Large intestine (tissue), 12 donors: ENCODE measurements at places on chromosomes 3 and 15.
A peak's percentile ranks its signal among the peaks of the same experiment; 100 is the strongest.

DNA sequence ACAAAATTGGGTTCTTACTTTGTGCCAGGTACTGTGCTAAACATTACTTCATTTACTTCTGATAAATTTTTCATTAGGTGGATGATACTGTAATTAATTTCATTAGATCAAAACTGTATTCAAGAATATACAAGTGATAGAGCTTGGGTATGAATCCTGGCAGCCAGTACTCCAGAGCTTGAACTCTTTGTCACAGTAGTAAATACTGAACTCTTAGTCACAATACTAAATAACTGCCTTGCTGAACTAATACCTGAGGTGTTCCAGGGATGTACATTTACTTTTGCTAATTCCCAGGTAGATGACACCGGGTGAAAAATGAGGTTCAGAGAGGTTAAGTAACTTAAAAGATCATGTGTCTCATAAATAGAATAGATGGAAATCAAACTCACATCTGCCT lies 20.3 kb downstream of the FXR1 start:
- no peak for DNase-seq

DNA sequence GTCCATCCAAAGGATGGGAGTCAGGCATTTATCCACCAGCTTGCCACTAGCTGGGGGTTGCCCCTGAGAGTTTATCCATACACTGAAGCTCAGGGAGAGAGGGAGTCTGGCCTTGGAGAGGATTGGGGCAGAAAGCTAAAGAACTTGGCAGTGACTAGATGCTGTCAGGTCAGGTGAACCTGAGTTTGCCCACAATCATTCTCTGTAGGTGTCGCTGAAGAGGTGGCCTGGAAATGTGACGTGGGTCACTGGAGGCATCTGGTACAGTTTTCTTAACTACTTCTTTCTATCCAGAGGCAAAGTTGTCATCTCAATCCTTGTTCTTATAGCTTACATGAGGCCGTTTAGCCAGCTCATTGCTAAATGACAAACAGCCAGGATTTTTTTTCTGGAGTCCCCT lies 298.0 kb upstream of the CTNNB1 start:
- DNase-seq = no peak

- no peak for DNase-seq
Measured at GRCh38 chr3:86929046-86929445, 61.9 kb downstream of the VGLL3 start.

DNA sequence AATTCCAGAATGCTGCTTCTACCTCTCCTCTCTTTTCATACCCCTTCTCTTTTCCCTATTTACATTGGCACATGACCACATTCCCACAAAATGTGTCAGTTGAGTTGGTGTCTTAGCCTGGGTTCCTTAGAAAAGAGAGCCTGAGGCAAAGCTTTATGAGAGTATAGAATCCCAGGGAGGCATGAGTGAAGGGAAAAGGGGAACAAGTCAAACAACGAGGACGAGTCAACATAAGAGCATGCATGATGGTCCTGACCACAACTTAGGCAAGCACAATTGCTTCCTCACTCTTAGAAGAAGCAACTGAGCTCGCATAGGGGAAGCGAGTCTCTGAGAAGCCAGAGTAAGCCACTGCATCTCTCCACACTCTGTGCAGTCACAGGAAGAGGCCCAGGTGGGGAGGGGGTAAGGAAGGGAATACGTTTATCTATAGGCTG lies 15.4 kb upstream of the ZNF774 start:
- DNase-seq = no peak

- DNase-seq = no peak
Measured at GRCh38 chr3:146133441-146133840, 27.5 kb downstream of the PLOD2 start.

DNA sequence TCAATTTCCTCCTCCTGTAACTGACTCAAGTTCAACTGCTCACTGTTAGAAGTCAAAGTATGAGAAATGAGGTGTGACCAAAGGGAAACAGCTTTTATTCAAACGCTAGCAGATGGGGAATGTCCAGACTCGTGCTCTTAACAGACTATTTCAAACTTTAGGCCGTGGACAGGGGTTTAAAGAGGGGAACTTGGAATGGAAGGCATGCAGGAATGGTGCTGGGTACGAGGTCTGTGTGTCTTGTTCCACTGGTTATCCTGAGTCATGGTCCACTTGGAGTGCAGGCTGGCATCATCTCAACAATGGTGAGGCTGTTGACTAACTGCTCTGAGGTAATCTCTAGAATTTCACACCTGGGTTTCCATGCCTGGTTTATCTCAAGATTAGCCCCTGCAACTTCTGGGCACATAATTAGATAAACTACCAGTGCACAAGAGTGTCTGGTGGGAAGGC lies 22.9 kb upstream of the DNAAF4 start:
- DNase-seq = no peak

- no peak for DNase-seq
Measured at GRCh38 chr15:64686130-64686735, 89.2 kb downstream of the RBPMS2 start.

DNA sequence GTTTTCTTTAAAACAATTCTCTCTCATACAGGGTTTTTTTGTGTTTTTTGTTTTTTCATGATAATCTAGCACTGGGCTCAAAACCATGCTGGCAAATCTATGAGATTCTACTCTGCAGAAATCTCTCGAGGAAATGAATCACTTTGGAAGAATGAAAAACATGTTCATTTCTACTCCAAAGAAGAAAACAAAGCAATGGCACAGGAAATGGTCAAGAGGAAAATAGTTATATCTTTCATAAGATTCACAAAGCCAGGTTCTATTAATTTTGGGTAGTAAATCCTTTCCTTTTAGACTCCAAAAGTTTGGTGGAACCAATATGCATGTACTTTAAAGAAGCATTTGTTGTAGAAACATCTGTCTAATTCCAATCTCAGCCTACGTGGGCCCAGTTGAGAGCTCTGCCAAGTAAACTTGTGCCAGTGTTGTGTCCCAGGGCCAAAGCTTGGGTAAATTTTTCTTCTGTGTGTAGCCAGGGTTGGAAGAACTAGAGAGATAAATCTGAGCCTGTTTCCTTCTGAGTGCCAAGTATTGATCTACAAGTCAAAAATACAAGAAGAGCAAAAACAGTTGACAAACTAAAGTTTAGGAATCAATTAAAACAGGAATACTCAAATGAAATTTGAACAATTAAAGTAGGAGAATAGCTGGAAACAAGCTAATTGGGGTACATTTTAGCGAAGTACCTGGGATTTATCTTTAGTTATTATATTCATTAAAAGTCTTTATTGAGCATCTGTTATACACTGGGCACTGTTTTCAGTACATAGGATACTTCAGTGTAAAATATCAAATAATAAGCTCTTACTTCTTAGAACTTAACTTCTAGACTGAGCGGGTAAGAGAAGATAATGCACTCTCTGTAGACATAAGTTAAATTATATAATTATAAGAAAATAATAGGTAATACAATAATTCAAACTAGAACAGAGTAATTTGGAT lies 657.5 kb upstream of the NECTIN3 start:
- no peak for DNase-seq

- no peak for DNase-seq
Measured at GRCh38 chr3:89250742-89251141, 143.3 kb downstream of the EPHA3 start.

- no peak for DNase-seq
Measured at GRCh38 chr3:89252860-89253259, 145.4 kb downstream of the EPHA3 start.

GRCh38 chr15:80568298-80568697 lies 126.8 kb upstream of the ABHD17C start:
- no peak for DNase-seq

DNA sequence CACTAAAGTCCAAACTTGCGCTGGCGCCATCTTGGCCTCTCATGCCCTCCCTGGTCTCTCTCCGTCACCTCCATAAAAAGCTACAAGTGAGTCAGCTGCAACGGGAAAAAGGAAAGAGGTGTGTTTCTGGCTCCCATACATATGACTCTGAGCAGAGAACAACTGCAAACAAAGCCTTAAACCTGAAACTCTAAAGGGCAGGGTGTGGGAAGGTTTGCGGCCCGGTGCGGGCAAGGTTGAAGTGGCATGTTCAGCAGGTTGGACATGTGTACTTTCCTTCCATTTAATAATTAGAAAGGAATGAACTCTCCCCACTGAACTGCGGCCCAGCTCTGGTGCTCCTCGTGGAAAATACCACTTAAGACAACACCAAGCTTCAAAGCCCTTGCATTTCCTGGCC lies 59.0 kb upstream of the PPARG start:
- peak; percentile 65 for DNase-seq

DNA sequence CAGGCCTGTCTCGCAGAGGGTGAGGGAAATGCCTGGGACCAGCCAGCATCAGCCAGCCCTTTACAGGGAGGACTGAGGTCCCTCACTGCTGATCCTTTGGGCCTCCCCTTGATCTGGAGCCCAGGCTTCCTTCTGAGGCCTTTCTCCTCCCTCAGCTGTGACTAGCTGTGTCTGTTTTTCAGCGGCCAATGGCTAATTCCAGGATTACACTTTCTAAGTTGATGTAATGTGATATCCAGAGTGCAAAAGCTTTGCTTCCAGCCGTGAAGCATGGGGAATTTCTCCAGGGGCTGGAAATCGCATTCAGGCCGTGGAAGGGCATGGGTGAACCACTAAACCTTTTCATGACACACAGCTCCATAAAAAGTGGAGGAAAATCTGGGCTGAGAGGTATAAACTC lies 157.6 kb downstream of the SHQ1 start:
- DNase-seq = no peak

DNA sequence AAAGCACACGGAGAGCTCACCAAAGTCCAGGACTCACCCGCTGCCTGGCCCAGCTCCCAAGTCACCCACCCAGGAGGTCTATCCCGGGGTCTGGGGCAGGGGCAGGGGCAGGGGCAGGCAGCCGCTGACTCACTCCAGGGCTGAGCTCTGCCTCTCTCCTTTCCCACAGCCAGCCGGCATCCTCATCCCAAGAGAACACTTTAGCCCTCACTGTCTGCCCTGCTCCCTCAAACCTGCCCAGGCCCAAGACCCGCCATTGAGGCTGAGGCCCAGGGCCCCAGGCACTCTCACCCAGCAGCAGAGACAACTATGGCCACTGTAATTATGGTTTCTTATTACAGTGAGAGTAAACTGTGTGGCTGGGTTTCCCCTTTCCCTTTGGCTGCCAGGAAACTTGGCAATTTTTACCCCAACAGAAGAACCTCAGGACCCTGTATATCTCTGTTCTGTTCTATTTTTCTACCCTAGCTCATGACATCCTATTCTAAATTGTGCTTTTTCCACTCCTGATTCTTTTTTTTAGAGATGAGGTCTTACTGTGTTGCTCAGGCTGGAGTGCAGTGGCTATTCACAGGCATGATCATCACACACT lies 53.0 kb downstream of the IQSEC1 start:
- DNase-seq = no peak

GRCh38 chr3:8488877-8489276 lies 12.7 kb upstream of the LMCD1 start:
- DNase-seq = no peak
